GM12865 (cell line): ENCODE measurements at places on chromosomes 11 and 22.

DNA sequence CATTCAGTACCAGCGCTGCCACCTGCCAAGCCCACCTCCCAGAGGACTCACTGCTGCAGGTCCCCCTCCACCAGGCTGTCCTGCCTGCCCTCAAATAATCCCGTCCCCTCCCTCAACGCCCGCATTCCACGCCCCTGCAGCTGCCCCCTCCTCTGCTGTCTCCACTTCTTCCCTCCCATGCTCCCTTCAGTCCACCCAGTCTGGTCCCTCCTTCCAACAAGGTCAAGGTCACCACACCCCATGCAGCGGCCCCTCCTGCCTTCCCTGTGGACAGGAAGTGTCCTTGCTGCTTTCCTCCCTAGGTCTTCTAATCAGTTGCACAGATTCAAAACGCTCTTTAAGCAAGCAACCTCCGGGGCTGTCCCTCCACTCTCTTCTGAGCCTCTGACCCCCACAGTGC, 12.1 kb downstream of the MACROD1 start:
- DNase-seq: no peak

- DNase-seq: no peak
These were observed 23.7 kb downstream of the EXPH5 start for GRCh38 chr11:108569896-108570295.

DNA sequence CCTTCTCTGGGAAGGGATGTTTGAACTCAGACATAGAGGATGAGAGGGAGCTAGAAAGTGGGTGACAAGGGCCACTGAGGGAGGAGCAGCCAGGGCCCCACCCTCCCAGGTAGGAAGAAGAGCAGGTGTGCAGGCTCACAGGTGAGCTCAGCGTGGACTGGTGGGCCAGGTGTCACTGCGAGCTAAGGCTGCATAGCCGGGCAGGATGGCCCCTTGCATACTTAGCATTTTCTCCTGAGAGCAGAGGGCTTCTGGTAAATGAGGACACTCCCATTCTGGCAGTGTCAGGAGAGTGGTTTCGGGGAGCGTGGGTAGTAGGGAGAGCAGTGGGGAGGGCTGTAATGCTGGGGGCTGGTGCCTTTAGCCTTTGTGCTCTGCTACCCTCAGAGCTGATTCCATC, 843.4 kb downstream of the TBC1D22A start:
- no peak for DNase-seq

DNA sequence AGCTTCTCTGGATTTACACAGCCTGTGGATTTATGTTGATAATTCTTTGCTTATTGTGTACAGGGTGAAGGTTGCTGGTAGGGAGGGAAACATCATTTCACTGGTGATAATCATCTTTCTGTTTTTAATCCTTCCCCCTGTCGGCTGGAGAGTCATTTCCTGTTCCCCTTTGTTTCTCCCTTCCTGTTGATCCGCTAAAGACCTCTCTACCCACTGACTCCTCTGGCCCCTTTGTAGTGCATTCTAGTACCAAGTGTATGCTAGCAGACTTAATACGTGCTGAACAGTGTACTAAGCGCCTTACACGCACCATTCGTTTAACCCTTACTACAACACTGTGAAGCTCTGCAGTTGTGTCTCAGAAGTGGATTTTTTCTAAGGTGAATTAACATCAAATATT, 19.0 kb upstream of the OR9Q1 start:
- DNase-seq: no peak
